GM04503 (cell line): ENCODE measurements at places on chromosomes 12 and 14.

- no peak for DNase-seq
Measured at GRCh38 chr12:119727600-119728443, 59.9 kb downstream of the PRKAB1 start.

DNA sequence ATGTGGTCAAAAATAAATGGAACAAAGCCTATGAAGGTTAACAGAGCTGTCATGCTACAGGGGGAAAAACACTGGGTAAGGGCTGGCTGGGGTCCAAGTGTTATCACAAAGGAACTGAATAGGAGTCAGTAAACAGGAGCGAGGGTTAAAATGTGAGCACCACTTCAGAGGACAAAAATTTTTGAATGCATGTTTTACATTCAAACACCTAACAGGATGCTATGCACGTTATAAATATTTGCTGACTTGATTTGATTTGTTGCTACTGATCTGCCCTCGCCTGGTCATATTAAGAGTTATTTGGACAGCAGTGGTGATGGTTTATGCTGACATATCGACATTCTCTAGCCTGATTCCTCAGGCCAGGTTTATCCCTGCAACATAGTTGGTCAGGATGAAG, 7.4 kb upstream of the KTN1 start:
- no peak for DNase-seq

- no peak for DNase-seq
Measured at GRCh38 chr14:75476274-75476995, 45.8 kb upstream of the BATF start.

DNA sequence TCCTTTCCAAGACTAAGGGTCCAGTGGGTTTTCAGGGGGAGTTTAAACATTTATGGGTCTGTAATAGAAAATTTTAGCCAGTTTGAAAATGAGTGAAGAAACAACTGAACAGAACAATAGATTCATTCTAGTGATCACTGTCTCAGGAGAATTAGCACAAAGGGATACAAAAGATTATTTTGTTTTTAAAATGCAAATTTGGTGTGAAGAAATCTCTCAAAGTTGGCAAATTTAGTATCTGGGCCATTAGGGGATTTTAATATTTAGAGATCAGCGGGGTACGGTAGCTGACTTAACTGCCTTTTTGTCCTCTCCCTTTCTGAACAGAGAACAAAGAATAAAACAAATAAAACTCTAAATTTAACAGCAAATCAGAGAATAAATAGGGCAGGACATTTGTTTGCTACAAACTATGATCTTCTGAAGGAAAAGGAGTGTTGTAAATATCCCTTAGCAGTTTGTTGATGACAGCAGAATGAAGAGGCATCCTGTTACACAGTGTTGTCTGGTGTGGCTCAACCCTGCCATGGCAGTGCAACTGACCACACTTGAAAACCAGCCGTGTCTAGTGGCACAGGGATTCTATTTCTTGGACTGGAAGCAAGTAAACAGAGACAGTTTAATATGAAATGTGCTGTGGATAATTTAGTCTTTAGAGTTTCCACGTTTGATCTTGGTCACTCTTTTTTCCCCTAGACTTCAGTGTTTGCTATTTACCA, 46.3 kb upstream of the LRTM2 start:
- no peak for DNase-seq

GRCh38 chr12:131290255-131290959, 336.7 kb downstream of the ADGRD1 start:
- DNase-seq = no peak
